EL (cell line): ENCODE measurements at places on chromosomes 2 and 18.

DNA sequence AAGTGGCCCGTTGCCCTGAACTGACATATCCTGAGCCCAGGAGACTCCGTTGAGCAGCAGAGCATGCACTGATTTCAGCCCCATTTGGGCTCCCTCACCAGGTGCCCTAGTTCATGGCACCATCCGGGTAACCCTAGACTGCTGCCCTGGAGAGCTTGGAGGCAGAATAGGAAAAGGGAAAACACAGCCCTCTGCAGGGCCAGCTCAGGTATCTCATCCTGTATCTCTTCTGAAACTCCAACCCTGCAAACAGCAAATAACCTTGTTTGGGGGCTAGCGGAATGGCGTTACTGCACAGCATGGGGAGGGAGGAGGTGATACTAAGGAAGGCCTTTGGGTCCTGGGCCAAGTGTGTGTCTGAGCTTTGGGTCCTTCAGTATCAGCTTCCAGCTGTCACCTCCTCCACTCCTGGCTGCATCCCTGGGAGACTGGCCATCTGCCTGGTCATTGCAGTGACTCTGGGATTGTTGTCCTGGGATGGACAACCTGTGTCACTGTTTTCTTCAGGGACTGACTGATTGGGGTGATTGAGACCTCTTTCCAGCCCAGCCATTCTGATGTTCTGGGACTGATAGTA, 233.8 kb upstream of the SKOR2 start:
- DNase-seq, result no peak

DNA sequence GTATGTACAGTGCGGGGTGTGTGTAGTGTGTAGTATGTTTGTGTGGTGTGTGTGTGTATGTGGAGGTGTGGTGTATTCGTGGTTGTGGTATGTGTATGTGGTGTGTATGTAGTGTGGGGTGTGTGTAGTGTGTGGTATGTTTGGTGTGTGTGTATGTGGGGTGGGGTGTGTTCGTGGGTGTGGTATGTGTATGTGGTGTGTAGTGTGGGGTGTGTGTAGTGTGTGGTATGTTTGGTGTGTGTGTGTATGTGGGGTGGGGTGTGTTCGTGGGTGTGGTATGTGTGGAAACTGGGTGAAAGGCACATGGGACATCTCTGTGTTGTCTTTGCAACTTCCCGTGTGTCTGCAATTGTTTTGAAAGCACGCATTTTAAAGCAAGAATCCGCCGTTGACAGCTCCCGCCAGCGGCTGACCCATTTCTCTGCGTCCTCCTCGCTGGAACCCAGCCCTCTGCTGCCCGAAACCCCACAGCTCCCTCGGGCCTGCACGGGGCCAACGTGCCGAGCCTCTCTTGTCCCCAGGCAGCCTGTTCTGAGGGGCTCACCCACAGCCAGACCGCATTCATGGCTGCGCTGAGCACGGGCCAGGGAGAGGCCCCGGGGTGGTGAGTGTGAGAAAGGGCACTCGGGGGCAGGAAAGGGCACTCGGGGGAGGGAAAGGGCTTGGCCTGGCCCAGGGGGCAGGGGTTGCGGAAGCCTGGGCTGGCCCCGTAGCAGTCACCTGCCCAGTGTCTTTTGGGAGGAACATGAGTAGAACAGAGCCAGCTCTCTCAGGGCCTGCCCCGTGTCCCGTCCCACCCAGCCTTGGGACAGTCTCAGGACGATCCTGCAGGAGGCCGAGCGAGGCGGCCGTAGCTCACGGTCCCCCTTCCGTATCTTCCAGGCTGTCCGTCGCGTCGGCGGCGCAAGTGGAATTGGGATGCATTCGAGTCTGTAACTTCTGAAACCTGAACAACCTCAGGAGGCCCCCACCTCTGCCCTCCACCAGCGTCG, 61.4 kb downstream of the TWIST2 start:
- DNase-seq, result no peak

- peak; percentile 13 for DNase-seq
Observed at GRCh38 chr2:101442667-101443061, 32.2 kb downstream of the RFX8 start.

DNA sequence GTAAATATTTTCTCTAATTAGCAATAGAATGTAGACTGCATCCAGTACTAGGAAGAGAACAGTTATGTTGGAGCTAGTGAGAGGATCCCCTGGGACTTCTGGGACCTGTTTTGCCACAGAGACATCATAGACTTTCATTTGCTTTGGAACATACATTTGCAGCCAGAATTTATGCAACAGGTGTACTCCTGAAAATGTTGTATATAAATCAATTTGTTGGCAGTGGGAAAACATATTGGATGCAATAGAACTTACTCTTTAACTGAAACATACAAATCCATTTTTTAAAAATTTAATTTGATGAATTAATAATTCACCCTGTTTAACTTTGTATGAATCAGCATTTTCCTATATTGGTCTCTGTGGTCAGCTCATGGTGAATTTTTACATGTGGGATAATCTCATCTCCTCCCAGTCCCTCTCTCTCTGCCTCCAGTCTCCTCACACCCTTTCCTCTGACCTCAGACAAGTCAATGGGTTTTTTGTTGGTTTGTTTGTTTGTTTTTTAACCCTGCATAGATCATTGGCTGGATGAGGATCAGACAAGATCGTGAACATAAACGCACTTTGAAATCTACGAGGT, 263.0 kb downstream of the LPIN1 start:
- no peak for DNase-seq

DNA sequence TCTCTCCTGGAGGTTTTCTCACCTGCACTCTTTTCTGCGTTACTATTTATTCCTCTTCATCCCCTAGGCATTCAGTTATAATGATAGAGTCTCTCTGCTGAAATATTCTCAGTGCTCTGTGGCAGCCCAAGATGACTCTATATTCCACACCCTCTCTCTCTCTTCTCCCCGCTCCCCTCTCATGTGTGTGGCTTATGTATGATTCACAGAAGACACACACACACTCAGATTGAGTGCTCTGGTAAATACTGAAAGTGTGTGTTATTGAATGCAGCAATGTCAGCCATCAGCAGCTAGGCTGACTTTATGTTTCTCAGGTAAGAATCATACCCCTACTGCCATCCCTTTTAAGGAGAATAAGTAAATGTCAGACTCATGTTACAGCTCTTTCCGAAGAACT, 201.2 kb downstream of the SLC4A10 start:
- DNase-seq, result no peak

DNA sequence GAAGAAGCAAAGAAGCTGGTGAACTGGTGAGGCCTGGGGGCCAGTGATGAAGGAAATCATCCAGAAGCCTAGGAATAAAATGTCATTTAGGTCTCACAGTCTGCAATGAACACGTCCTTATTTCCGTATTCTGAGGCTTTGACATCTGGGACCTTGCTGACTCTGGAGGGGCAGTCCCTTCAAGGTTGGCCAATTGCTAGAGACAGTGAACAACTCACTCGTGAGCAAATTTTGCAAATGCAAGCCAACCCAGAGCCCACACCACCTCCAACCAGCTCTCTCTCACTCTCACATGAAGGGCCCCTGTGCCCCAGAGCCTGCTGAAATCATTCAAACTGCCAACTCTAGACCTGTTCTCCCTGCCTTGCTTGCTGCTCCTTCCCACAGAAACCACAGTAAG, 279.1 kb upstream of the LYPD1 start:
- no peak for DNase-seq

DNA sequence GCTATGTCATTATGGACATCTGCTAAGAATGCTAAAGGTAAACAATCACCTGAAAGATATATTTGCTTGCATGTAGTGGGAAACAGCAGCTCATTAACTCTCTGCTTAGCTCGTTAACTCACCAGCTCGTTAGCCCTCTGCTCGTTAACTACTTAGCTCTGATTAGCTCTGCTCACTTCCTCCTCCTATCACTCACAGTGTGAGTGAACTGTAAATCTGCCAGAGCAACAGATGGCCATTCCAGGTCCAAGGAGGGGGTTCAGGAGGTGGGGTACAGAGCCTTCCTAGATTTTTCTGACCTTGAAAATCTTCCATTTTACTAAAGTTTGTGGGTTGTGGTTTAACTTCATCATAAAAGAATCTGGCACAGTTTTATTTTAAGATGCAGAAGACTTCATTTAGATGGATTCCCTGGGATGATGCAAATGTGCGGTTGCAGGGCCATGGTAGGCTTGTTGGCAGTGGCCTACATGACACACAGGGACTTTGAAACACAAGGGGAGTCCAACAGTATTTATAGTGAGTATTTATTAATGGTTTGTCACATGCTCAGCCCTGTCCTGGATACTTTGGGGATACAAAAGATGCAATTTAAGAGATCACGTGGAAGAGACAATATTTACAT, 1633.7 kb upstream of the CELF4 start:
- DNase-seq, result no peak

DNA sequence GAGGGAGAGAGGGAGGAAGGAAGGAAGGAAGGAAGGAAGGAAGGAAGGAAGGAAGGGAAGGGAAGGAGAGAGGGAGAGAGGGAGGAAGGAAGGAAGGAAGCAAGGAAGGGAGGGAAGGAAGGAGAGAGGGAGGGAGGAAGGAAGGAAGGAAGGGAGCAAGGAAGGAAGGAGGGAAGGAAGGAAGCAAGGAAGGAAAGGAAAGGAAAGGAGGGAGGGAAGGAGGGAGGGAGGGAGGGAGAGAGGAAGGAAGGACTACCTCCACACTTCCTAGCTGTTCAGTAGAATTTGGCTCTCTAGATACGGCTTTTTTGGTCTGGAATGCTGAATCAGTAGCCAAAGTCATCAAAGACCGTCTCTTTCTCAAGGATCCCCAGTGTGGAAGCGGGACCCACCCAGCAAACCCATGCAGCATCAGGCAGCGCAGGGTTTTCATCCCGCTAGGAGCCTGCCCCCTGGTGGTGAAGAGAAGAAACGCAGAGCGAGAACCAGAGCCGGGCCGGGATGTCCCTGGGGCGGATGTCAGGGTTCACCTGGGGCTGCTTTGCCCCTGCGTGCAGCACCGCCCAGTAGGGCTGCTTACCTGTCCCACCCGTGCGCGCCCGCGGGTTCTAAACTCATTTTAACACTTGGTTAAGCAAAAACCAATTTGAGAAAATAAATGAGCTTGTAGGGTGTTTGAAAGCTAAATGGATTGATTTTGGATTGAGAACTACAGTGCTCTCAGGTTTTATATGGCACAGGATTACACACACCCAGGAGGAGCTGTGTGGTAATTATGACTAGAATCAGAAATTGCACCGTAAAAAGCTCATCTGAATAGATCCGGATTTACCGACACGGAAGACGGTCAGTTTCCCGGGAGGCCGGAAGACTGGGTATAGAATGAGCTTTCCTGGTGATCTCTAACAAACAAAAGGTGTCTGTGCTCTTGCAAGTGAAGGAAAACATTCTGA, 48.1 kb upstream of the ARL4C start:
- peak; percentile 58 for DNase-seq

DNA sequence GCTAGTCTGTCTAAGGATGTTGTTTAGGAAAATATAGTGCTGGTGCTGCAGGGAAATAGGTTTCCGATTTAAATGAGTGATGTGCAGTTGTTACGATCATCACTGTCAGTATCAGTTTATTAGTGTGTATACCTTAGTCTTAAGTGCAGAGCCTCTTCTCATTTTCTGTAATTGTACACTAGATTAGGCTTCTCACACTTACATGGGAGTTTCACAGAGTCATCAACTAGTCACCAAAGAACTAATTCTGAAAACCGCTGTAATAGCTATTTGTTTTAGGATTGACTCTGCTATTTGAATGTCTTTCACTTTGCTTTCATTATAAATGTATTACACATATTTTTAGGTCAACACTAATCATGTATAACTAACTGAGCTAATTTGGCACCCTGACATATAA, 99.8 kb upstream of the ZEB2 start:
- DNase-seq, result no peak

- peak; percentile 8 for DNase-seq
Observed at GRCh38 chr18:6414118-6414722, 491 bp downstream of the L3MBTL4 start.

GRCh38 chr2:151767536-151767935, 33.3 kb upstream of the NEB start:
- DNase-seq, result no peak

DNA sequence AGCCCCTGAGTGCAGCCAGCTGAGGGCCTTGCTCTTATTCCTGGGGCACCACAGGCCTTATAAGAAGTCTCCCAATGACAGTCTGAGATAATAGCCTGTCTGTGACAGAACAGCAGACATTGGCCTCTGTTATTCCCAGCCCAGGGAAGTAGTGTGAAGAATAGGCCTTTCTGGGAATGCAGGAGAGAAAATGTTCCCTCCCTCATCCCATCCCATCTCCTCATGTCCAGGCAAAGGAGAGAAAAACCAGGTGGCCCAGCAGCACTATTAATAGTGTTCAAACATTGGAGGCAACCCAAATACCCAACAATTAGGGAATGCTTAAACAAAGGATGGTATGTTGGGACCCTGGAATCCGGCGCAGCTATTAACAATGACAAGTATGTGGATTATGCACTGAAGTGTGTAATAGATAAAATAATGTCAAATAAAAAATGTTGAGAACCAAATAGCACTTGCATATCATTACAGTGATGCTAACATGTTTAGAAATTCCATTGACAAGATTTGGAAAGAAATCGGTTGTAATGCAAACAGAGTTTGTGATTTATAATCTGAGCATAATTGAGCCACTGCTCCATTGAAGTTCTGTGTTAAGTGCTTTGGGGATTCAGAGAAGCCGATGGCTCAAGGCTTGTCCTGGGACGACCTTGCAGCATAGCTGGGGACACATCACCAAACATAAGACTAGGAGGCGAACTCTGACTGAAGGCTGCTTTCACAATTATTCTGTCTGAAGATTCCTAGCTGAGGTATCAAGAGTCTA, 69.3 kb downstream of the LBH start:
- peak; percentile 45 for DNase-seq

GRCh38 chr18:13239171-13239956, 20.8 kb downstream of the LDLRAD4 start:
- no peak for DNase-seq

DNA sequence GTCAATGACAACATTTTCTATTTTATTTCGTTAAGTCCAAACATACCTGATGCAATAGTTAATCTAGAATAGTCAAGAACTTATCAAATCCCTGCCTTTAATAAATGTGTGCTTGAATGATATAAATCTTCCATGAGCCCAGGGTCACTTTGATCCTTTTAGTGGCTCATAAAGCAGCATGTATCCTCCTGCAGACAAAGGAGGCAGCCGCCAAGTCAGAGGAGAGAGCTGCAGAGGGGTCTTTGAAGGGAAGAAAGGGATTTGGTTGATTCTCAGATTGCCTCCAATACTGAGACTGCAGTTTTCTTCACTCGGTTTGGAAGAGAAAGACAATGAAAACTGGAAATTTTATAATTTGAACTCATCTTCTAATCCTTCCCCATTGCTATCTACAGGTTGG, 378.4 kb upstream of the PIK3C3 start:
- DNase-seq, result no peak

DNA sequence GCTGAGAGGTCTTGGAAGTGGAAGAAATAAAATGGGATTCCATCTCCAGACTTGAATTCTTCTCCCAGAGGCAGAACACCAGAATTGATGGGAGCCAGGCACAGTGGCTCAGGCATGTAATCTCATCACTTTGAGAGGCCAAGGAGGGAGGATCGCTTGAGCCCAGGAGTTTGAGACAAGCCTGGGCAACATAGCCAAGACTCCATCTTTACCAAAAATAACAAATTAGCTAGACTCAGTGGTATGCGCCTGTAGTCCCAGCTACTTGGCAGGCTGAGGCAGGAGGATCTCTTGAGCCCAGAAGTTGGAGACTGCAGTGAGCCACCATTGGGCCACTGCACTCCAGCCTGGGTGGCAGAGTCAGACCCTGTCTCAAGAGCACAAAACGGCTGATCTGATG, 144.3 kb downstream of the C1D start:
- DNase-seq, result peak; percentile 16

GRCh38 chr2:168119515-168120141, 127.8 kb downstream of the STK39 start:
- peak; percentile 57 for DNase-seq

- DNase-seq, result no peak
Observed at GRCh38 chr18:45408218-45408617, 207.1 kb upstream of the SLC14A2 start.
